ENCODE measurements at places on chromosomes 13 and 19. TPM values are rescaled to one million over a fixed set of nuclear protein-coding genes. Genes with fewer than 3 reads are reported as not detected.

DNA sequence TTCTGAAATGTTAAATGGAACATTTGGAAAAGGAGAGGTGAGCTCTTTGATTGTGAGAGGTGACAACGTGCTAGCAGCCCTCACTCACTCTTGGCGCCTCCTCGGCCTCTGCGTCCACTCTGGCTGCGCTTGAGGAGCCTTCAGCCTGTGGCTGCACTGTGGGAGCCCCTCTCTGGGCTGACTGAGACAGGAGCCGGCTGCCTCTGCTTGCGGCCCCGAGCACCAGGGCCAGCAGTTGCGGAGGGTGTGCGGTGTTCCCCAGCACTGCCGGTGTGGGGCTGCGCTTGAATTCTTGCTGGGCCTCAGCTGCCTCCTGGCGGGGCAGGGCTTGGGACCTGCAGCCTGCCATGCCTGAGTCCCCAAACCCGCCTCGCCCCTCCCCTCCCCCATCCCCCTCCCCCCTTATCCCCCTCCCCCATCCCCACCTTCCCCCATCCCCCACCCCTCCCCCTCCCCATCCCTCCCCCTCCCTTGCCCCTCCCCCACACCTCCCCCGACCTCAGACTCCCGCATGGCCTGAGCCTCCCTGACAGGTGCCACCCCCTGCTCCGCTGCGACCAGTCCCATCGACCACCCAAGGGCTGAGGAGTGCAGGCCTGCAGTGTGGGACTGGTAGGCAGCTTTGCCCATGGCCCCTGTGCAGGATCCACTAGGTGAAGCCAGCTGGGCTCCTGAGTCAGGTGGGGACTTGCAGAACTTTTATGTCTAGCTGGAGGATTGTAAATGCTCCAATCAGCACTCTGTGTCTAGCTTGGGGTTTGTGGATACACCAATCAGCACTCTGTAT, 411.0 kb downstream of the OLFM4 start:
- no peak overlapping the region for H3K4me3 ChIP-seq
- no peak for DNase-seq
- H3K4me1 ChIP-seq, result no peaks in the 10 kb centered on the region
- H3K36me3 ChIP-seq, result no peaks in the 10 kb centered on the region
- no peak overlapping the region for H3K27ac ChIP-seq
- no peaks in the 10 kb centered on the region for H3K27me3 ChIP-seq

- no peak for DNase-seq
- peaks cover 2% of the 10 kb centered on the region for H3K27me3 ChIP-seq
- H3K27ac ChIP-seq, result no peak overlapping the region
- H3K36me3 ChIP-seq, result peaks cover 30% of the 10 kb centered on the region
Observed at GRCh38 chr19:11044431-11044830, 44.8 kb upstream of the LDLR start.

- no peaks in the 10 kb centered on the region for H3K36me3 ChIP-seq
- no peak overlapping the region for H3K4me3 ChIP-seq
- H3K4me1 ChIP-seq, result no peaks in the 10 kb centered on the region
- no peak for DNase-seq
- H3K27ac ChIP-seq, result no peak overlapping the region
Observed at GRCh38 chr19:5130371-5131030, 161.6 kb downstream of the KDM4B start.

- no peaks in the 10 kb centered on the region for H3K27me3 ChIP-seq
- H3K27ac ChIP-seq, result no peak overlapping the region
- no peak overlapping the region for H3K4me3 ChIP-seq
- no peaks in the 10 kb centered on the region for H3K4me1 ChIP-seq
Observed at GRCh38 chr13:80584785-80585184, 243.9 kb upstream of the SPRY2 start.

DNA sequence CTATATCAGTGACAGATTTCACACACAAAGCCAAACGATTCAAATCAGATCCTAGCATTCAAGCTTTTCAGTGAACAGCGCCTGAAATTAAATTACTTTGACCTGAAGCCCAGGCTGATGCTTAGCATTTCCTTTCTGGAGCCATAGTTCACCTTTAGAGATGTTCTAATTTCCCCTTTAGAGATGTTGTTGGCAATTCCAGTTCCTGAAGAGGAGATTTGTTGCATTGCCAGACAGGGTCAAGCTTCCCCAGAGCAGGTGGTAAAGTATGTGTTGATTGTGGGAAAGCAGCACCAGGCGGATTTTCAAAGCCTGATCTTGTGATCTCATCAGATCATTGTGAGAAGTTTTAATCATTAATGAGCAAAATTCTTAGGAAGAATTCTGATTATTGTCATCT, 609.8 kb upstream of the KLF12 start:
- H3K27me3 ChIP-seq, result peaks cover 12% of the 10 kb centered on the region
- H3K4me3 ChIP-seq, result no peak overlapping the region
- DNase-seq, result no peak
- no peak overlapping the region for H3K27ac ChIP-seq

GRCh38 chr13:51232328-51232727, 10.1 kb downstream of the FAM124A start:
- peaks cover 35% of the 10 kb centered on the region for H3K27me3 ChIP-seq
- no peak overlapping the region for H3K27ac ChIP-seq
- no peak overlapping the region for H3K4me3 ChIP-seq
- DNase-seq, result no peak
- no peaks in the 10 kb centered on the region for H3K36me3 ChIP-seq
- H3K4me1 ChIP-seq, result no peaks in the 10 kb centered on the region

CPB2 gene
- total RNA-seq, result not detected

LHB gene
- total RNA-seq, result not detected

DNA sequence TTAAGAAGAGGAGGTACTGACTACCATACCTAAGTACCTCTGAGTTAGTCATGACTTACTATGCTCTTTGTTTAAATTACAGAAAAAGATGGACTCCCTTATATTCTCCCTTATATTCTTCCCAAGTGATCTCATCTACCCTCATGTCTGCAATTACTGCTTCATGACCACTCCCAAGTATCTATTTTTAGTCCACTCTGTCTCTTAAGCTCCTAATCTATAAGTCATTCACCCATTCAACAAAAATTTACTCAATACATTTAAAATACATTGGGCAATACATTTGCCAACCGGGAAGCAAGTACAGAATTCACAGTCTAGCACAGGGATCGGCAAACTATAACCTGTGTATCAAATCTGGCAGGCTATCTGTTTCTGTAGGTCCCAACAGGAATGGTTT, 42.6 kb downstream of the KPNA3 start:
- no peak overlapping the region for H3K4me3 ChIP-seq
- peaks cover 12% of the 10 kb centered on the region for H3K4me1 ChIP-seq
- no peak for DNase-seq
- H3K36me3 ChIP-seq, result peaks cover 13% of the 10 kb centered on the region

- no peaks in the 10 kb centered on the region for H3K36me3 ChIP-seq
- H3K27me3 ChIP-seq, result peaks cover 3% of the 10 kb centered on the region
- no peak overlapping the region for H3K4me3 ChIP-seq
- no peak overlapping the region for H3K27ac ChIP-seq
- DNase-seq, result no peak
Observed at GRCh38 chr13:105894697-105895096, 640.8 kb downstream of the EFNB2 start.

ZNF177 gene
- 0.67 TPM for total RNA-seq

PSG3 gene
- total RNA-seq, result not detected

GRCh38 chr13:36981156-36981743, 17.9 kb downstream of the ALG5 start:
- DNase-seq, result peak; percentile 73
- H3K4me3 ChIP-seq, result no peak overlapping the region
- peaks cover 17% of the 10 kb centered on the region for H3K4me1 ChIP-seq
- H3K27me3 ChIP-seq, result no peaks in the 10 kb centered on the region
- peaks cover 16% of the 10 kb centered on the region for H3K36me3 ChIP-seq
- H3K27ac ChIP-seq, result peak overlapping the region; percentile 77

GRCh38 chr19:14073261-14073924, 807 bp downstream of the MISP3 start:
- H3K36me3 ChIP-seq, result no peaks in the 10 kb centered on the region
- no peaks in the 10 kb centered on the region for H3K27me3 ChIP-seq
- H3K4me3 ChIP-seq, result peak overlapping the region; percentile 98

APOC1 gene
- total RNA-seq, result 0.87 TPM

- H3K4me1 ChIP-seq, result no peaks in the 10 kb centered on the region
- no peaks in the 10 kb centered on the region for H3K36me3 ChIP-seq
- no peak overlapping the region for H3K27ac ChIP-seq
- peak; percentile 4 for DNase-seq
- peaks cover 9% of the 10 kb centered on the region for H3K27me3 ChIP-seq
Observed at GRCh38 chr19:6476155-6476895, 5.3 kb downstream of the DENND1C start.

DNA sequence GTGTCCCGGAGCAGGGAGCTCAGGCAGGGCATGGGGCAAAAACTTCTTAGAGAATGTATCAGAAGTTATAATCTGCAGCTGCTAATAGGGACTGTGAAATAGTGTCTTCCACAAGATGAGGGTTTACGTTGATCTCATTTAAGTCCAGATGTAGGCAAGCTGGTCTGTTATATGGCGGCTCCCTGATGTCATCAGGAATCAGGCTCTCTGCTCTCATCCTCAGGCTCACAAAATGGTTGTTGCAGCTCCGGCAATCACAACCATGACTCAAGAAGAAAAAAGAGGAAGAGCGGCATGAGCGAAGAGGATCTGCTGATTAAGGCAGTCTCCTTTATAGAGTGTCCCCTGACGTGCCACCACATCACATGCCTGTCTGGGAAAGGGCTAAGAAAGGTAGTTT, 191.3 kb downstream of the KLF5 start:
- peaks cover 42% of the 10 kb centered on the region for H3K4me1 ChIP-seq
- H3K36me3 ChIP-seq, result no peaks in the 10 kb centered on the region
- H3K4me3 ChIP-seq, result no peak overlapping the region
- no peak overlapping the region for H3K27ac ChIP-seq
- no peaks in the 10 kb centered on the region for H3K27me3 ChIP-seq

- peaks cover 17% of the 10 kb centered on the region for H3K4me1 ChIP-seq
- H3K27me3 ChIP-seq, result no peaks in the 10 kb centered on the region
- H3K36me3 ChIP-seq, result no peaks in the 10 kb centered on the region
Observed at GRCh38 chr13:73035660-73036059, 23.1 kb upstream of the KLF5 start.

UBE2L5 gene
- not detected for total RNA-seq

CEBPG gene
- total RNA-seq, result 11.4 TPM

- H3K4me1 ChIP-seq, result peaks cover 29% of the 10 kb centered on the region
- no peak overlapping the region for H3K27ac ChIP-seq
- no peaks in the 10 kb centered on the region for H3K36me3 ChIP-seq
- H3K4me3 ChIP-seq, result no peak overlapping the region
Observed at GRCh38 chr13:109599901-109600657, 186.3 kb downstream of the IRS2 start.

DNA sequence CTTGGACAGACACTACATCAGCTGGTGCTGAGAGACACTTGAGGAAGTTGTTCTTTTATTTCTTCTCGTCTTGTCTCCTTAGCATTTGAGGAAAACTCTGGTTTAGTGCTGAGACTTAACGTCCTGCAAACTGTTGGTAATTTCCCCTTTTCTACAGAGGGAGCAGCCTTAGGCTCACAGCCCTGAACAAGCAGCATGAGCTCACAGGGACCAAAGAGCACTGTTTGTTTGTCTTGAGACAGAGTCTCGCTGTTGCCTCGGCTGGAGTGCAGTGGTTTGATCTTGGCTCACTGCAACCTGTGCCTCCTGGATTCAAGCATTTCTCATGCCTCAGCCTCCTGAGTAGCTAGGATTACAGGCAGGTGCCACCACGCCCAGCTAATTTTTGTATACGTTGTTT, 5.5 kb downstream of the ZNF805 start:
- peaks cover 12% of the 10 kb centered on the region for H3K4me1 ChIP-seq
- no peak for DNase-seq
- no peak overlapping the region for H3K27ac ChIP-seq
- peaks cover 40% of the 10 kb centered on the region for H3K36me3 ChIP-seq
- peaks cover 2% of the 10 kb centered on the region for H3K27me3 ChIP-seq
- no peak overlapping the region for H3K4me3 ChIP-seq

- H3K4me1 ChIP-seq, result peaks cover 31% of the 10 kb centered on the region
- H3K27ac ChIP-seq, result 0 out of 2 replicates have a peak overlapping the region, but pooled peaks have one; percentile 6
- no peak overlapping the region for H3K4me3 ChIP-seq
- H3K27me3 ChIP-seq, result no peaks in the 10 kb centered on the region
- no peak for DNase-seq
Observed at GRCh38 chr19:2547033-2547680, 71.2 kb downstream of the GADD45B start.

LGALS14 gene
- not detected for total RNA-seq

DNA sequence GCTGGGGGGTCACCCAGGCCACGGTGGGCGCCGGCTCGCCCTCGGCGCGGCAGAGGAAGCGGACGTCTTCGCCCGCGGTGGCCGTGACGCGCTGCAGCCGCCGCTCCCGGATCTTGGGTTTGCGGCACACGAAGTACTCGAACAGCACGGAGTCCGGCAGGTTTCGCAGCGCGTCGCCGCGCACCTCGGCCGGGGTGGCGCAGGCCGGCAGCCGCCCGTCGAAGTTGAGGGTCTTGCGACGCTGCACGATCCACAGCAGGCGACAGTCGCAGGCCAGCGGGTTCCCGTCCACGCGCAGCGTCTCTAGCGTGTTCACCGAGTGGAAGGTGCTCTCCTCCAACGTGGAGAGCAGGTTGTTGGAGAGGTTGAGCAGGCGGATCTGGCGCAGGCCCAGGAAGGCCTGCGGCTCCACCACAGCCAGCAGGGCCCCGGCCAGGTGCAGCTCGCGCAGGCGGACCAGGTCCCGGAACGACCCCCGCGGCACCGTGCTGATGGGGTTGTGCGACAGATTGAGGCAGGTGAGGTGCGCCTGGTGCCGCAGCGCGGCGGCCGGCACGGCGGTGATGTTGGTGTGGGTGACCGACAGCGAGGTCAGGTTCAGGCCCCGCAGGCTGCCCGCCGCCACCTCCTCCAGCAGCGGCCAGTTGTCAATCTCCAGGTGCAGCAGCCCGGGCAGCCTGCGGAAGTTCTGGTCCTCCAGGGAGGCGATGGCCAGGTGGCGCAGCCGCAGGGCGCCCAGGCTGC, 8.6 kb upstream of the PEAK3 start:
- peaks cover 15% of the 10 kb centered on the region for H3K4me1 ChIP-seq
- peaks cover 35% of the 10 kb centered on the region for H3K27me3 ChIP-seq
- H3K27ac ChIP-seq, result no peak overlapping the region
- peaks cover 6% of the 10 kb centered on the region for H3K36me3 ChIP-seq
- no peak for DNase-seq

GFY gene
- not detected for total RNA-seq

ZNF418 gene
- total RNA-seq, result 0.18 TPM

PINLYP gene
- total RNA-seq, result not detected

Measured in HFFc6 (cell line).